Astrocyte (in vitro differentiated cells and primary cell): ENCODE measurements at places on chromosomes 7 and 10. TPM values are rescaled to one million over a fixed set of nuclear protein-coding genes. Genes with fewer than 3 reads are reported as not detected.

DNA sequence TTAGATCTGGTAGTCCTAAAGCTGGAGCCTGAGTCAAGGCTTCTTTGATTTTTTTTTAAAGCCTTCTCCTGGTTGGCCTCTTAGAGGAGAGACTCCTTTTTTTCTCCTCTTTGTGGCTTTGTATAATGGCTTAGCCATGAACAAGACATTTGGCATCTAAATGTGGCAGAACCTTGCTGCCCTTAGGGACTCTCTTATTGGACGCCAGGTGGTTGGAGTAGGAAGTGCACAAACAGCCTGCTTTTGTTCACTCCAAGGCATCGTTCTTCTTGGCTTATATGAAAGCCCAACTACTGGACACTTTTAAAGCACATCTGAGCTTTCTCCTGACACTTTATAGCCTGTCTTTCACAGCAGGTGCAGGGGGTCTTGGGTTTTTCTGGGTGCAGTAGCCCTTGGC lies 25.0 kb downstream of the ZPBP start:
- H3K36me3 ChIP-seq = no peaks in the 10 kb centered on the region
- H3K27ac ChIP-seq = no peak overlapping the region
- H3K4me1 ChIP-seq = peaks cover 9% of the 10 kb centered on the region
- no peak overlapping the region for H3K4me3 ChIP-seq
- peak; percentile 4 for DNase-seq

DNA sequence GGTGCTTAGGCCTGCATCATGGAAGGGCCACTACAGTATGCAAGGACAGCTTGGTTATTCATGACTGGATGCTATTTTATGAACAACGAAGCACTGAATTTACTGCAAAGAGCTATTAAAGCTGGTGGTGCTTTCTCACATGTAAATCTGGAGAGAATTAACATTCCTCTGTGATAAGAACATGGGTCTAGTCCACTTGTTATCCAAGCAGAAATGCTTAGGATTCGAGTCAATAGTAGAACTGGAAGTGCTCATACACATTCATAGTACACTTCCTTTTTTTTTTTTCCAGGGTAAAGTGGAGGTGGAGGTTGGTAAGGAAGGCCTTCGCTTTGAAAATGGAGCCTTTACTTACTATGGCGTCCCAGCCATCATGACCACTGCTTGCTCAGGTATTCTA lies 35.0 kb downstream of the CNNM1 start:
- DNase-seq = peak; percentile 32
- H3K36me3 ChIP-seq = no peaks in the 10 kb centered on the region
- H3K27ac ChIP-seq = no peak overlapping the region
- no peaks in the 10 kb centered on the region for H3K27me3 ChIP-seq
- peaks cover 4% of the 10 kb centered on the region for H3K4me1 ChIP-seq

GRCh38 chr10:132408367-132408781 lies 11.4 kb downstream of the PWWP2B start:
- no peak for DNase-seq
- no peak overlapping the region for H3K4me3 ChIP-seq
- H3K27ac ChIP-seq = no peak overlapping the region
- H3K36me3 ChIP-seq = no peaks in the 10 kb centered on the region

GRCh38 chr7:37117292-37117691 lies 331.4 kb downstream of the ELMO1 start:
- H3K36me3 ChIP-seq = no peaks in the 10 kb centered on the region
- H3K4me3 ChIP-seq = no peak overlapping the region
- H3K4me1 ChIP-seq = no peaks in the 10 kb centered on the region
- no peaks in the 10 kb centered on the region for H3K27me3 ChIP-seq
- DNase-seq = no peak
- no peak overlapping the region for H3K27ac ChIP-seq

DNA sequence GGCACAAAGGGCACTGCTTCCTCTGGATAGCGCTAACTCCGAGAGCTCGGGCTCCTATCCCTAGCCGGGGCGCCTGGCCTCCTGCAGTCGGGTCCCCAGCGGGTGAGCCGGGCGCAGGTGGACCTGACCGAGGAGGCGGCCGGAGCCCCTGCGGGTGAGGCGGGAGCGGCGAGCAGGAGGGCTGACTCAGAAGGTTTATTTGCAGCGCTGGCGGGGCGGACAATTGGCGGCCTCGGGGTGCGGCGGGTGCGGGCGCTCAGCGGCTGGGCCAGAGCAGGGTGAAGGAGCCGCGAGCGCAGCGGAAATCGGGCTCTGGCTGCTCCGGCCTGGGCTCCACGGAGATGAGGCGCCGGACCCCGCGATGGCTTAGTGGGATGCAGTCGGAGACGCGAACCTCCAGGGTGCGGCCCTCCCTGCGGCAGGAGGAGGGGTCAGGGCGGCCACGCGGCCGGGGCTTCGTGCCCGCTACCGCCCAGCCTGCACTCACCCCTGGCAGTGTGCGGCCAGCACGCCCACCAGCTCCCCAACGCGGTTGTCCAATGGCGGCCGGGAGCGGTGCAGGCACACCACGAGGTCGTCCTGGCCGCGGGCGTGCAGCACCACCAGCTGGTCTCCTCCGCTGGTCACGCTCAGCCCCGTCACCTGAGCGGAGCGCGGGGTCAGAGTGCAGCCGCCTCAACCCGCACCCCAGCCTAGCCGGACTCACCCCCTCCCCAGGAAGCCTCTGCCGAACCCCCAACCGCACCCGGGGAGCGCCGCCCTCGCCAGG lies 16.1 kb downstream of the MYO1G start:
- H3K4me3 ChIP-seq = peak overlapping the region; percentile 28
- peaks cover 6% of the 10 kb centered on the region for H3K4me1 ChIP-seq
- H3K27ac ChIP-seq = no peak overlapping the region
- no peaks in the 10 kb centered on the region for H3K36me3 ChIP-seq

- no peak for DNase-seq
- no peaks in the 10 kb centered on the region for H3K27me3 ChIP-seq
- no peak overlapping the region for H3K27ac ChIP-seq
- no peaks in the 10 kb centered on the region for H3K36me3 ChIP-seq
- no peaks in the 10 kb centered on the region for H3K4me1 ChIP-seq
These were observed 203.4 kb downstream of the MAD1L1 start for GRCh38 chr7:2029211-2029905.

DNA sequence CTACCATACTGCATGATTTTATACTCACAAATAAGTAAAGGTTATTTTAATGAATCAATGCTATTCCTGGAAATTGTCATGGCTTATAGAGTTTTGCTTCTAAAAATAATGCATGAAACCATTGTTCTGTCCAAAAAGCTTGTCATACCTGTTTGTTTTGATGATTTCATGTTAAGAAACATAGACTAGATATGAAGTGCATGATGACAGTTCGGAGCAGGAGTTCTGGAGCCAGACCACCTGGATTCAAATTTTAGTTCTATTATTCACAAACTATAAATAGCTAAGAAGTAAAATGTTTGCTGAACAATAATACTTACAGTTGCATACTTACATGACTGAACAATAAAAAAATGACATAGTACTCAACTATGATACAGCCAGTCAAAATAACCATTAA lies 107.0 kb upstream of the AKR1E2 start:
- no peaks in the 10 kb centered on the region for H3K36me3 ChIP-seq
- H3K27me3 ChIP-seq = no peaks in the 10 kb centered on the region
- peak; percentile 25 for DNase-seq

DNA sequence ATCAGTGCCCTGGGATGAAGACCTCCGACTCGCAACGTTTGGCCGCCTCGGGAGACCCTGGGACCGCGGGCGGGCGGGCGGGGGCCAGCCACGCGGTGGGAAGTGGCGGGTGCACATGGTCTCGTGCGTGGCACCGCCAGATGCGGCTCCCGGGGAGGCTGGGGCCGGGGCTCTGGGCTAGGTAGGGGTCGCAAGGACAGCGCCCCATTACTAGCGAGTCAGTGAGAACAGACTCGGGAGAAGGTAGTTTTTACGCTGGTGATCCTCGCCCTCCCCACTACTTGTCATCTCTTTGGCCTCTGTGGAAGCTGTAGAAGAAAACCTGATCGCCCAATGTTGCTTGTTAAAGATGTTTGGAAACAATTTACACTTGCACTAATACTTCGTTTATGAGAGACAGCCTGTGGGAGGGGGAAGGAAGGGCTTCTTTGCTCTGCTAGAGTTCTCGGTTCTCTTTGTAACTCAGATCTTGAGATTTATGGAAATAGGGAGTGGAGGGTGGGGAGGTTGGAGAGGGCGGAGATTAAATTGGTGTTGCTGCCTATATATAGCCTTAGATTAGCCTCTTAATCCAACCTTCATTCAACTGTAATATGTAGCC lies 591 bp downstream of the BZW2 start:
- no peak for DNase-seq
- no peaks in the 10 kb centered on the region for H3K36me3 ChIP-seq
- peaks cover 31% of the 10 kb centered on the region for H3K4me1 ChIP-seq
- no peaks in the 10 kb centered on the region for H3K27me3 ChIP-seq
- peak overlapping the region; percentile 90 for H3K4me3 ChIP-seq
- H3K27ac ChIP-seq = peak overlapping the region; percentile 97

DNA sequence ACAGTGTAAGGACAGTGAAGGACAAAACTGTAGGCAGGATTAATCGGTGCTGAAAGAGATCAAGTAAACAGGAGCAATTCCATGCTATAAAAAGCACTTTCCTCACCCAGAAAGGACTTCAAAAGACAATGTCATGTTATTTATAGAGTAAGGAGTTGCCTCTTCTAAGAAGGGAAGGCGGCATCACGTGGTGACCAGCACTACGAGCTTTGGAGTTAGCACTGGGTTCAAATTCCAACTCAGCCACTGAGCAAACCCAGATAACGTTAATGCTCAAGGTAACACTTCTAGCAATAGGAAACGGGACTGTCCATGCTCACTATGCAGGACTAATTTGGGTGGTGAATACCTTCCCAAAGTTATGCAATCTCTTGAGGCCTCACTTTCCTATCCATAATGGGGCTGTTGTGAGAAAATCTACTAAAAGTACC lies 715 bp upstream of the PANK1 start:
- peaks cover 9% of the 10 kb centered on the region for H3K4me1 ChIP-seq
- no peaks in the 10 kb centered on the region for H3K36me3 ChIP-seq
- peak overlapping the region; percentile 79 for H3K4me3 ChIP-seq
- H3K27ac ChIP-seq = peak overlapping the region; percentile 77
- no peak for DNase-seq

- peaks cover 4% of the 10 kb centered on the region for H3K4me1 ChIP-seq
- H3K27me3 ChIP-seq = no peaks in the 10 kb centered on the region
- H3K27ac ChIP-seq = no peak overlapping the region
These were observed 84.7 kb upstream of the DKK1 start for GRCh38 chr10:52229291-52229931.

GRCh38 chr7:15686295-15686956 lies at the start of gene MEOX2:
Gene MEOX2, minus strand, starts transcription at chr7:15686683. Its CDS starts 281 bp downstream, at chr7:15686402.
- H3K36me3 ChIP-seq = no peaks in the 10 kb centered on the region
- peaks cover 62% of the 10 kb centered on the region for H3K27me3 ChIP-seq
- H3K4me1 ChIP-seq = peaks cover 19% of the 10 kb centered on the region
- peak within 1 kb of the TSS; percentile 41 for H3K4me3 ChIP-seq
- peak; percentile 12 for DNase-seq

GRCh38 chr7:2393706-2394105 lies 9.7 kb upstream of the CHST12 start:
- peaks cover 4% of the 10 kb centered on the region for H3K27me3 ChIP-seq
- DNase-seq = no peak
- H3K4me3 ChIP-seq = no peak overlapping the region
- no peak overlapping the region for H3K27ac ChIP-seq

Gene C10orf67
- 0.27 and 0.46 TPM in 2 replicates for total RNA-seq

Gene NXPH1
- 0.16 TPM in 1 of 2 replicates, not detected in the other for total RNA-seq

Gene EN2
- total RNA-seq = not detected in 2 replicates

Gene PNLIPRP1
- total RNA-seq = not detected in 2 replicates
